ENCODE measurements at places on chromosomes 16 and 17.

GRCh38 chr17:40020146-40020545 lies 4.9 kb downstream of the CSF3 start:
- DNase-seq = no peak

- DNase-seq = no peak
These were observed 5.9 kb downstream of the RSAD1 start for GRCh38 chr17:50484386-50485155.

DNA sequence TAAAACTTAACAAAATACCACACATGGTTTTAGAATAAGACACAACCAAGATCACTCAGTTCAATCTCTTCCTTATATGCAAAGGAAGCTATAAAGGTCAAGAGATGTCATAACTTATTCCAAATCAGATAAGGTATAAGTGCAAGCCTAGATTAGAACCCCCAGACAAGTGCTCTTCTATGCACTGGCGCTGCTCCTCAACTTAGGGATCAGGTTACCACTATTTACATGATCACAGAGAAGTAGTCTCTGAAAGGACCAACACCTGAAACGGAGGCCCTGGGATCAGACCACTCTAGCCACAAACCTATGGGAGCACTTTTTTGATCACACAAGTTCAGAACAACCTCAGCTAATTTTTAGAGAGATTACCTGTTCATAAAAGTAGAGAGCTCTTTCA lies 16.6 kb downstream of the COPS3 start:
- no peak for DNase-seq

DNA sequence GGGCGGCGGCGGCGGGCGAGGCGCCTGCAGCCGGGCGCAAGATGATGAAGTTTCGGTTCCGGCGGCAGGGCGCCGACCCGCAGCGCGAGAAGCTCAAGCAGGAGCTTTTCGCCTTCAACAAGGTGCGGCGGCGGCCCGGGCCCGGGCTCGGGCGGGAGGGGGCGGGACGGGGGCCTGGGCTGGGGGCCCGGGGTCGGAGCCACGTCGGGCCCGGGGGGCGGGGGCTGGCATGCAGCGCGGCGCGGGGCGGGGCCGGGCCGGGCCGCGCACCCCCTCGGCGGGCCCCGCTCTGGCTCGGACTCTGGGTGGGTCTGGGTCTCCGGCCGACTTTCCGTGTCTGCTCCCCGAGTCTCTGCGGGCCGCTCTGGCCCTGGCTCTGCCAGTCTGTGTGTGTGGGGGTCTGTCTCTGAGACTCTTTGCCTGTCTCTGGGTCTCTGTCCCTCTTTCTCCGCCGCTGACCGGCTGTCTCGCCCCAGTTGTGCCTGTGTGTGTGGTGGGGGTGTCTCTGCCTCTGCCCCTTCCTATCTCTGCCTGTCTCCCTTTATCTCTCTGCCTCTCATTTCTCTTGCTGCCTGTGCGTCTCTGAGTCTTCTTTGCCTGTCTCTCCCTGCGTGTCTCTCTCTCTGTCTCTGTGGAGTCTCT lies 328 bp downstream of the LLGL1 start:
- DNase-seq = no peak

GRCh38 chr17:39217734-39218369 lies 7.9 kb downstream of the STAC2 start:
- DNase-seq = no peak

DNA sequence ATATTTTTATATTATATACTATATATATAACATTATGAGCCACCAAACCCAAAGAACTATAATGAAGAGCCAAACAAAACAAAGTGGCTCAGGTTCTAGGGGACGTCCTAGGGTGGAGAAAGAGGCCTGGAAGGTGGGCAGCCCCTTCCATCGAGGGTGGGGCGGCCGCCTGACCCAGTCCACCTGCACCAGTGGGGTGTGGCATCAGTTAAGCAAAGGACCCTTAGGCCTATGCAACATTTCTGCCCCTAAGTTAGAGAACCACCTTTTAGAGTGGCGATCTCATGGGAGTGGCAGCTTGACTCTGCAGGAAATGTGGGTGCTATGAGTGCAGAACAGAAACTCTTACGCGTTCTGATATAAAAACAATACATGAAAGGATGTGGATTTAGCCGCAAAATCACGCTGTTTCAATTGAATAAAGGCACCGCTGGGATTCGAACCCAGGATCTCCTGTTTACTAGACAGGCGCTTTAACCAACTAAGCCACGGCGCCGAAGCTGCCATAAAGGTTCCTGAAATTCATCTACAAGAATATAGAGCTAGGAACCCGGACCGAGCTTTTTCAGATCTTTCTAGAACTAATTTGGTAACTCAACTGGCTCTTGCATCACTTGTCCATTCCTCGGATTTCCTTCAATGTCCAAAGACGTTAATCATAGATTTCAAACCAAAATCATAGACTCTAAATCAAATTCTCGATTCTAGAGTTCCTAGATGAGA lies 15.6 kb upstream of the AURKB start:
- no peak for DNase-seq

DNA sequence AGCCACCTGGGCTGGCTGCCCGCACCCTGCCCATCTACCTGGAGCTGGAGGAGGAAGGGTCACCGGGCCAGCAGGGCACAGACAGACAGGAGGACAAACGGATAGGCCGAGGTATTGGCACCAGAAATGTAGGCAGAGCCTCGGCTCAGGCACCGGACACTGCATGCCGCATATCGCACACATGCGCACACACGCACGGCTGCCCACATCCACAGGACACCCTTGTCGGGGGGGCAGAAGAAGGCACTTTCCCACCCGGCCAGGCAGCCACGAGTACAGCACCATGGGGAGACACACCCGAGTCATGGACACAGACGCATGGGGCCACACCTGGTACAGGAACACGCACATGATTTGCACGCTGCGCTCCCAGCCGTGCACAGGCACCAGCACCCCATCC lies 14.5 kb downstream of the CASKIN1 start:
- DNase-seq = no peak

- no peak for DNase-seq
These were observed 245.2 kb downstream of the XYLT1 start for GRCh38 chr16:17225541-17225940.

GRCh38 chr16:21708533-21709115 lies 44.9 kb downstream of the OTOA start:
- no peak for DNase-seq

DNA sequence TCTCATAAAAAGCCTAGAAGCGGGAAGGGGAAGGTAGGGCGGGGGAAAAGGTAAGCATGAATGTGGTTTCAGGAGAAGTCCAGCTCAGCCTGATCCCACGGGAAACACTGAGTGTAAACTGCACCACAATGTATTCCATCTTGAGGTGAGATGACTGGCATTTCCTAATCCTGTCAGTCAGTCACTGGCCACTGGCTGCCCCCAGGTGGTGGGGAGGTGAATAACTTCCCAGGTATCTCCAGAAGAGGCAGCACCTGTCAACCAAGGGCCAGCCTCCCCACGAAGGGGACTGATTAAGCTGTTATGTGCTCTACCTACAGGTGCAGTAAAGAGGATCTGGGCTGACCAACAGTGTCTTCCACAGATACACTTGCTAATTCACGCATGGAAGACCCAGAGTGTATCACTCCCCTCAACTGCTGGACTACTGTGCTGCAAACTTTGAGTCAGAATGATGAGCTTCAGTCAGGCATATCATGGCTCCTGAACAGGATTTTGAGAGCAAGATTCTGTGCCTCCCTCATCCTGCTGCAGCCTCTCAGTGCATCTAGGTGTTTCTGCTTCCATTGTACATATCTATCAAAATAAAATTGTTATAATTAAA lies 108.5 kb upstream of the CCL2 start:
- no peak for DNase-seq

- DNase-seq = no peak
These were observed 4.4 kb downstream of the CBX4 start for GRCh38 chr17:79834565-79835469.

GRCh38 chr16:73288520-73288919 lies 240.6 kb upstream of the ZFHX3 start:
- DNase-seq = no peak

GRCh38 chr16:82108774-82109173 lies 61.2 kb downstream of the MPHOSPH6 start:
- no peak for DNase-seq

- DNase-seq = no peak
These were observed 317.5 kb downstream of the PMP22 start for GRCh38 chr17:14947671-14948070.

DNA sequence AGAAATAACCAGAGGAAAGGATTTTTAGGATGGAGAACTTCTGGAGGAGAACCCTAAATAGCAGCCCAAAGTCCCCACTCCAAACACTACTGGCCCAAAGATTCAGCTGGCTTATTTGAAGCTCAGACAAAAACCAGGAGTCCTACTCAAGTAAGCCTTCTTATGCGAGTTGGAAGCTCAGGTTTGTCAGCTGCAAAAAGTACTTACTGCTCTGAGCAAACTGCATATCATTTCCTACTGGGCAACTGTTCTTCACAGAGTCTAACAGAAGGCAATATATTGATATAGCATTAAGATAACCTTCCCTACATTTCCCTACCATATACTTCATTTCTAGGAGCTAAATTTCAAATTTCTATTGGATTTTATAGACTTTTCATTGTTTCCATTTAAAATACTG lies 76.1 kb upstream of the CORO6 start:
- no peak for DNase-seq

- DNase-seq = peak; percentile 61
These were observed 669 bp downstream of the RNF167 start for GRCh38 chr17:4940555-4941318.

DNA sequence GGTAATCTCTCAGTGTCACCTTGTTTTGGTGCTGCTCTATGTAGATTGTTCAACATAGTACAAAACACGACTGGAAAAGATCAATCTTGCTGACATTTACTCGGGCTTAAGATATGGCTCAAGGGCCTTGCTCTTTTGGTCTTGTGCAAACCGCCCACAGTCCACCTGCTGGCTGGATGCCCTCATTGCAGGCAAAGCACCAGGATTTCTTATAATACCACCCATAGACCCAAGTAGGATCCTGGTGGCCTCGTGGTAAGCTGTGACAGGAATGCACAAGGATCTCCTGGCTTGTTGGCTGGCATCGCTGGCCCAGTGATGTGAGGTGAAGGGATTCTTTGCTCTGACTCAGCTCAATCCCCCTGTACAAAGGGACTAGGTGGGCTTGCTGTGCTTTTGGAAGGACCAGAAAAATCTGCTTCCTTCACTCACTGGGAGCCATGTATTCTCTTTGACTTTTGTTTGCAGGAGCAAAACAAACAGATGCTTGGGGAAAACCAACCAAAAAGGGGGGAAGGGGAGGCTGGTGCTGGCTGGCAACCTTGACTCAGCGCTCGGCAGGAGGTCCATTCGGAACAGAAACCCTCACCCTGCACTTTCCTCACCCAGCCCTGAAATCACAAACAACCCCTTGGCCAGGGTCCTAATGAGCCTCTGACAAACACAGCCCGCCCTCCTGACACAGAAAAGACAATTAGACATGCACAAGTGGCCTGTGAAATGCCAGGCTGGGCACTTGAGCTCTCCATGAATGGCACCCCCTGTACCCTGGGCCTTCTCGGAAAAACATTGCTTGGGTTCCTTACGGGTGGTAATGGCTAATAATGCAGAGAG lies 36.6 kb upstream of the MED9 start:
- peak; percentile 21 for DNase-seq

All from NCI-H1048 (cell line).